ENCODE measurements at places on chromosomes 12 and 14.

- no peak for DNase-seq
These were observed 71.7 kb downstream of the CRADD start for GRCh38 chr12:93748672-93749383.

DNA sequence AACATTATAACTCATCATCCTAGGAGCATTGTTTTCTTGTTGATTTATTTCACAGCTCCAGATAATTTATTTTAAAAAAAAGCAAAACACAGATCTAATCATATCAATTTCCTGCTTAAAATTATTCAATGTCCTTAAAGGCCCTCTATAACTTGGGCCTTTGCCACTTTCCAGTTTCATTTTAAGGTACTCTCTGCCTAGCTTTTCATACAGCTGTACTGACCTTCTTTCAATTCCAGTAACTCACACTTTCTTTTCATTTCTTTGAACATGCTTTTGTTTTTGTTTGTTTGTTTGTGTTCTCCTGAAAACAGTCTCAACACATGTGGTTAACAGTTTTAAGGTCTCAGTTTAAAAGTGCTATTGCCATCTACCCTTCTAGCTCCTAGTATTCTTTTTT lies 281.9 kb downstream of the ACSS3 start:
- DNase-seq: peak; percentile 14

GRCh38 chr14:101125313-101125712 lies 221.8 kb upstream of the RTL1 start:
- no peak for DNase-seq

DNA sequence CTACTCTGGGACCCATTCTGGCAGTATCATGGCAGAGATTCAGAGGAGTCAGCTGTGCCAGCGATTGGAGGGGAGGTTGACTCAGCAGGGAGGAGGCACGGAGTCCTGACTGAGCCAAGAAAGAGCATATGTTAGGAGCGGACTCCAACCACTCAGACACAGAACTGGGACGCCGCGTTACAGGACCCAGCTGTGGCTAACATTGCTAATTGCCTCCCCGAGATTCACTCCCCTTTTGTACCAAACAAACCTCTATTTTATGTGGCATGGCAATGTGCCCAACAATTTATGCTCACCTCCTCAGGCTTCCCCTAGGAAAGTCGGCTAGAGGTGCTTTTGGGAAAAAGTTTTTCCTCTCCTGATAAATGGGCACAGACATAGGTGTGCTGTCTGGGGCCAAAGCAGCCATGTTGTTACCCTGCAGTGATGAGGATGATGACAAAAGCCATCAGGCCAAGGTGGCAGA lies 15.2 kb upstream of the CLIP1 start:
- DNase-seq: no peak

DNA sequence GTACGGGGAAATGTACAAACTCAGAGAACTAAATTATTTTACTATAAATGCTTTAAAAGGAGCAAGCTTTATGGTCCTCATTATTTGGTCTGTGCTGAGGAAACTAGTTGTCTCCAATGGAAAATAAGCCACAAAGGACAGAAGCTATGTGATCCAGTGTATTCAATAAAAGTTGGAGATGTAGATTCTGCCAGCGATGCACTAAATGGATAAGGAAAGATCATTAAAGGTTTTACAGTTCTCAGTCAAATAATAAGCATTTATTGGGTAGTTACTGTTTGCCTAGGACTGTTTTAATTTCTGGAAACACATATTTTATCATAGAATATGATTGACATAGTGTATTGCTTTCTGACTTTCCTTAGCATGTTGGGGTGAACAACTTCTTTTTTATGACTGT lies 458.9 kb upstream of the STXBP6 start:
- no peak for DNase-seq

GRCh38 chr12:10025236-10025635 lies 5.2 kb upstream of the CLEC9A start:
- no peak for DNase-seq

DNA sequence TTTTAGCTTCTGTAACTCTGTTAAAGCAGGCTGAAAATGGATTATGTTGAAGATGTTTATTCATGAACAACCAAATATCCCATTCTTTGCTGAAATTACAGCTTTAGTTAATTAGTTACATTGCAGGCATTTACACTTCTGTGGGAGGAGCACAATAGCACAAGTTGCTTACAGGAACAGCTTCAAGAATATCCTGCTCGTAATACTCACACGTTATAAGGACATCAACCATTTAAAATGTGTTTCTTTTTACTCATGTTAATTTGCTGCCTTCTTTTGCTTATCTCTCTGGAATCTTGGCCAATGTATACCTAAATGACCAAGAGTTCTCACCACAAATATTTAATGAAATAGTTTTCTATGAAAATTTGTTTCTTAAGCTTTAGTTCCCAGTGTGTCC lies 305.2 kb upstream of the SYT1 start:
- DNase-seq: no peak

GRCh38 chr14:25463480-25463879 lies 413.5 kb upstream of the STXBP6 start:
- no peak for DNase-seq

DNA sequence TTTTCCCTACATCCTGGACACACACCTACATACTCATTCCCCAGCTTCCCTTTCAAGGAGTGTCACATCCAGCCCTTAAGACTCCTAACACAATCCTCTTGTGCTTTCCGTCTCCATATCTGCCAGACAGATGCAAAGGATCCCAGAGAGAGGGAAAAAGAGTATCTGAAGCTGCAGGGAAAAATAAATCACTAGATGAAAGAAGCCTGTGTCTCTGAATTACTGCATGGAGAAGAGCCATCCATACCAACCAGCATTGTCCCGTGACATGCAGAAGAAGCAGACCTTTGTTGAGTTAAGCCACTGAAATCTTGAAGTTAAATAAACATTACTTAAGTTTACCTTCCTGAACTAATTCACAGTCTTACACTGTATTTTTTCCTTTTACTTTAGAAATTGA lies 54.6 kb downstream of the GTF2A1 start:
- no peak for DNase-seq

DNA sequence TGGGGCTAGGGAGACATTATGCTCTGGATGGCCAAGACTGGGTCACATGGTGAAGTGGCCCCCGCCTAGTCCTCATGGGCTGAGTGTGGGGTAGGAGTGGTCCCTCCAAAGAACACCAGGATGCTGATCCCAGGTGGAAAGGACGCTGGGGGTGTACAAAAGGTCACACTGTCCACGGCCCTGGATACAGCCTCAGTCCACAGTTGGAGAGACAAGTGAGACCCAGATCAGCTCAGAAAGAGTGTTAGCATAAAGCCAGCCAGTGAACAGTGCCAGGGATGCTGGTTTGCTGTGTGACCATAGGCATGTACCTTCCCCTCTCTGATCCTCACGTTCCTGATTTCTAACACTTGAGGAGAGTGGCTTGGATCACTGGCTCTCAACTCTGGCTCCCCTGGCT lies 13.4 kb upstream of the OAS2 start:
- DNase-seq: no peak

- peak; percentile 88 for DNase-seq
These were observed 193.9 kb downstream of the EMP1 start for GRCh38 chr12:13390381-13390861.

- no peak for DNase-seq
These were observed 106.2 kb downstream of the SMOC1 start for GRCh38 chr14:69985463-69985862.

- no peak for DNase-seq
These were observed 68.5 kb upstream of the LGR5 start for GRCh38 chr12:71371122-71371521.

- DNase-seq: no peak
These were observed 63.9 kb downstream of the FOXN3 start for GRCh38 chr14:89352976-89353765.

DNA sequence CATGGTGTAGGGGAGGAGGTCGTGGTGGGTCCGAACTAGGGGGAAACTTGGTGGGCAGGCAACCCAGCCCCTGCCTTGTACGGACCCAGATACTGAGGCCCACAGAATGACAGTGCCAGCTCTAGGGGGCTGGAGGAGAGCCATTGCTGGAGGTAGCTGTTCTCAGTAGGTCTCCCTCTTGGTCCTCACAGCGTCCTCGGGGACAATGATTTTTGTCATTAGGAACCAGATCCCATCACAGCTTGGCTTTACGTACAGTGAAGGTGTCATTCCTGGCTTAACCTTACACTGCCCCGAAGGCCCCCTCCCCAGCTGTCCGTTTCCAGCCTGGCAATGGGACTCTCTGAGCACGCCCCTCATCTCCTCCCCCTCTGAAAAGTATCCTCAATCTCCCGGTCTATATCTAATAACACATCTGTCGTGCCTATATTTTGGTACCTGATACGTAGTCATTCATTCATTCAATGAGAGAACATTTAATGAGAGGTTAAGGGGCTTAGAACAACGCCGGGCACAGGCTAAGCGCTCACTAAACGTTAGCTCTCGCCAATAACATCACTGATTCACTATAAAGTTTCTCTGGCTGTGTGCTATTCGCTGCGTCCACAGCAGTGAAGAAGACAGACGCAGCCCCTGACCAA lies 597 bp upstream of the DYNC1H1 start:
- DNase-seq: no peak

GRCh38 chr14:80930836-80931389 lies 10.6 kb downstream of the CEP128 start:
- no peak for DNase-seq

GRCh38 chr14:47674148-47674542 lies 1.3 kb downstream of the MDGA2 start:
- DNase-seq: peak; percentile 15

GRCh38 chr14:92969871-92970270 lies 46.9 kb downstream of the CHGA start:
- DNase-seq: no peak

GRCh38 chr12:54504550-54504949 lies 7.0 kb downstream of the NCKAP1L start:
- DNase-seq: no peak

GRCh38 chr14:72888636-72889201 lies 5.2 kb downstream of the DPF3 start:
- no peak for DNase-seq

DNA sequence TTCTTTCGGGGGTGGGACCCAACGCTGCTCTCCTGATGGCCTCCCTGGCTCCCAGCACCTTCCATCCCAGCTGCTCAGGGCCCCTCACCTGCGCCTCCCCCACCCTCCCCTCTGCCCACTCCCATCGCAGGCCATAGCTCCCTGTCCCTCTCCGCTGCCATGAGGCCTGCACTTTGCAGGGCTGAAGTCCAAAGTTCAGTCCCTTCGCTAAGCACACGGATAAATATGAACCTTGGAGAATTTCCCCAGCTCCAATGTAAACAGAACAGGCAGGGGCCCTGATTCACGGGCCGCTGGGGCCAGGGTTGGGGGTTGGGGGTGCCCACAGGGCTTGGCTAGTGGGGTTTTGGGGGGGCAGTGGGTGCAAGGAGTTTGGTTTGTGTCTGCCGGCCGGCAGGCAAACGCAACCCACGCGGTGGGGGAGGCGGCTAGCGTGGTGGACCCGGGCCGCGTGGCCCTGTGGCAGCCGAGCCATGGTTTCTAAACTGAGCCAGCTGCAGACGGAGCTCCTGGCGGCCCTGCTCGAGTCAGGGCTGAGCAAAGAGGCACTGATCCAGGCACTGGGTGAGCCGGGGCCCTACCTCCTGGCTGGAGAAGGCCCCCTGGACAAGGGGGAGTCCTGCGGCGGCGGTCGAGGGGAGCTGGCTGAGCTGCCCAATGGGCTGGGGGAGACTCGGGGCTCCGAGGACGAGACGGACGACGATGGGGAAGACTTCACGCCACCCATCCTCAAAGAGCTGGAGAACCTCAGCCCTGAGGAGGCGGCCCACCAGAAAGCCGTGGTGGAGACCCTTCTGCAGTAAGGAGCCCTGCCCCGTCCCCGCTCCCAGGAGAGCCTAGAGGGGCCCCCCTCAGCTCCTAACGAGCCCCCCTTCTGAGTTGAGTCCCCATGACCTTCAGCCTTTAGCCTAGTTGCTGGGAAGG lies at the start of gene HNF1A:
TSS of gene HNF1A (plus strand) at position 248 of the 924 bp plus-strand sequence. CDS start at position 474, 226 bp downstream.
- DNase-seq: no peak

GRCh38 chr12:131829356-131829747 lies 1.2 kb downstream of the MMP17 start:
- DNase-seq: no peak

DNA sequence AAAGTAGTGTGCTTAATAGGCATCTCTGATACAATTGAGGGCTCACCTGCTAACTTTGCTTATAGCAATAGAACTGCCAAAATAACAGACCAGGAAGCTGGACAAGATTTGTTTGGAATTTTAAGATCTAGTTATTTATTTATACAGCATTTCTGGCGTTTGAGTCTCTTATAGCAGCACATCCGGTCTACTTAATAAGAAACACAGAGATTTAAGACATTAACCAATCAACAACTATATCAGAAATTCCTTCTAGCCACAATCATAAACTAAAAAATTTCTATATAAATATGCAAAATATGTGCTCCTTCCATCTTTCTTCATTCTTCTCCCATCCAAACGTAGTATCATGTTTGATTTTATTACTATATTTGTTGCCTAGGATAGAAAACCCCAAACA lies 2.6 kb downstream of the RTN1 start:
- no peak for DNase-seq

DNA sequence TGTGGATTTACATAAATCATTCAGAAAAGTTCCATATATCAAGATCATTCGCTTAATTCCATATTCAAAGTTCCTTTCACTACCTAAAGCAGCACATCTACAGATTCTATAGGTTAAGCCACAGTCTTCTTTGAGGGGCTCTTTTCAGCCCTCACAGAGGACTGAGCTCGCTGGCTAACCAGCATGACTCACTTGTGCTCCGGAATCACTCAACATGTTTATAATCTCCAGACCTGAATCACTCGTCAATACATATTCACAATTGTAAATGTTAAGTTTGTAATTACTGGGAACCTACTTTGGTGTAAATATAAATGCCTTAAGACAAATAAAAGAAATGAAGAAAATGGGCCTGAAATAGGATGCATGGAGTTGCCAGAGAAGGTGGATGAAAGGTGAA lies 315.7 kb downstream of the TMEM132D start:
- no peak for DNase-seq

GRCh38 chr12:10331642-10332239 lies 24.1 kb downstream of the KLRD1 start:
- DNase-seq: peak; percentile 63

- no peak for DNase-seq
These were observed 101.2 kb downstream of the EEA1 start for GRCh38 chr12:92827836-92828431.

DNA sequence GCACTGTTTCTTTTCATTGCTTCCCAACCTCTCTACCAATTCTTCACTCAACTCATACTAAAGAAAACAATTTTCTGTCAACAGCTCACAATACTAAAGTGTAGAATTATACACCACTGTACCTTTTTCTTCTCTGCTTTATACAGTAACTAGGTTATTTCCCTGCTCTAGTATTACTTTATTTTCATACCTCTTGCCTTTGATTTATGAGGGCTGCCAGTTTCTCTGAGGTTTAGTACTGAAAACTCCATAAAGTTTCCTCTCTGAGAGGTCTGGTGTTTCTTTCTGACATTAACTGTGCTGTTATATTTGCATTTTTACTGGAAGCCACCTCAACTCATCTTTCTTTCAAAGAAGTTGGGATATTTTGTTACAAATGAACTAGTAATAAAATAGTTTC lies 63.0 kb upstream of the GRIP1 start:
- no peak for DNase-seq

- DNase-seq: no peak
These were observed 71.6 kb upstream of the MDGA2 start for GRCh38 chr14:47746986-47747385.

- no peak for DNase-seq
These were observed 276.5 kb upstream of the AMIGO2 start for GRCh38 chr12:47356129-47356700.

- peak; percentile 2 for DNase-seq
These were observed 785 bp upstream of the ACTN1 start for GRCh38 chr14:68979722-68980451.

- no peak for DNase-seq
These were observed 5.4 kb downstream of the PGF start for GRCh38 chr14:74949859-74950573.

Data from midbrain (tissue), 1 donor.